Activated CD4-positive, alpha-beta memory T cell treated with anti-CD3 and anti-CD28 coated beads for 36 hours (primary cell): ENCODE measurements at places on chromosomes 2 and 18. TPM values are rescaled to one million over a fixed set of nuclear protein-coding genes. Genes with fewer than 3 reads are reported as not detected.

GRCh38 chr2:20525041-20526035 lies 78.5 kb downstream of the RHOB start:
- no peaks in the 10 kb centered on the region for H3K4me1 ChIP-seq
- DNase-seq, result peak; percentile 15
- no peak overlapping the region for H3K4me3 ChIP-seq

- no peak for DNase-seq
- H3K4me1 ChIP-seq, result no peaks in the 10 kb centered on the region
- H3K27ac ChIP-seq, result no peak overlapping the region
- H3K36me3 ChIP-seq, result no peaks in the 10 kb centered on the region
- no peak overlapping the region for H3K4me3 ChIP-seq
- H3K27me3 ChIP-seq, result peaks cover 11% of the 10 kb centered on the region
Observed at GRCh38 chr2:27290549-27290948, 8.3 kb downstream of the TRIM54 start.

DNA sequence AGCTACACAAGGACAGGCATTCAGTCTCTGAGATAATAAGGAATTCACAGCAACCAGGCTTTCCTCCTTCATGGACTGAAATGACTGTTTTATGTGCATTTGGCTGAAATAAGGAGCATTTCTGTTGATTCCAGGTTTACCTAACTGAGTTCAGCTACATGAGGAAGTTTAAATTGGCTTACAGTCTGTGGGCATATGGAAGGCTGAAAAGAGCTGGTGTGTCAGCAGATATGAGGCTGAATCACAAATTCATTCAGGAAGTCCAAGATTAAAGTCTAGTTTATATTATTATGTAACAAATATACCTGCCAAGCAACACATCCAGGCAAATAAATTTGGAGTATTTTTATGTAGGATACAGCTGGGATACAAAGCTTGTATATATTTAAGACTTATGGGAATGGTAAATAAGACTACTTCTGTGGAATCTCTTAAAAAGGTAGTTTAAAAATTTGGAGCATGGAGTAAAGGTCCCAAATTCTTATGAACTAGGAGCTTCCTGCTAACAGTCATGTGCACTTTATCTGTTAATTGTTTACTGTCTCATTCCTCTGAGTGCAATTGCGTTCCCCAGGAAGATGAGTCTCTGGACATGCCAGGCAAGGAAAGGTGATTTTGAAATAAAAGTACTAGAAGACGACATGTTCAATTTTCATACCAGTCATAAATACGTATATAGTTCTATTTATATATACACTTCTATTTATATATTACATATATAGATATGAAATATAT lies 53.0 kb downstream of the ZC3H8 start:
- H3K36me3 ChIP-seq, result peaks cover 35% of the 10 kb centered on the region
- no peak for DNase-seq
- H3K4me1 ChIP-seq, result peaks cover 9% of the 10 kb centered on the region
- H3K27me3 ChIP-seq, result no peaks in the 10 kb centered on the region

DNA sequence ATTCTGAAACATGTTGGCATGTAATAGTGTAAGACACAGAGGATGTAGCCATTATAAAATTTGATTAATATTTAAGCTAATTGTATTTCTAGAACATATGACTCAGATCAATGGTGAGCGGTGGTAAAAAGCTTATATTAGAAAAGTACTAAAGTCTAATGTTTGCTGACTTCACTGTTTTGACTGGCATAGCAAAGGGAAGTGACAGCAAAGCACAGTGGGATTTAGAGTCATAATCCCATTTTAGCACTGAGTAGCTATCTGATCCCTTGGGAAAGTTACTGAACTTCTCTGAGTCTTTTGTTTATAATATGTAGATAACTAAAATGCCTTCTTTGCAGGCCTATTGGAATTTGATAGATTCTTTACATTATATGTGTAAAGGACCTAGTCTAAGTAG lies 60.4 kb downstream of the KIAA1328 start:
- H3K4me3 ChIP-seq, result no peak overlapping the region
- no peaks in the 10 kb centered on the region for H3K27me3 ChIP-seq
- H3K4me1 ChIP-seq, result peaks cover 4% of the 10 kb centered on the region

- no peaks in the 10 kb centered on the region for H3K36me3 ChIP-seq
- DNase-seq, result no peak
- H3K4me3 ChIP-seq, result no peak overlapping the region
- H3K4me1 ChIP-seq, result no peaks in the 10 kb centered on the region
Observed at GRCh38 chr2:45040786-45041185, 31.5 kb upstream of the SIX2 start.

DNA sequence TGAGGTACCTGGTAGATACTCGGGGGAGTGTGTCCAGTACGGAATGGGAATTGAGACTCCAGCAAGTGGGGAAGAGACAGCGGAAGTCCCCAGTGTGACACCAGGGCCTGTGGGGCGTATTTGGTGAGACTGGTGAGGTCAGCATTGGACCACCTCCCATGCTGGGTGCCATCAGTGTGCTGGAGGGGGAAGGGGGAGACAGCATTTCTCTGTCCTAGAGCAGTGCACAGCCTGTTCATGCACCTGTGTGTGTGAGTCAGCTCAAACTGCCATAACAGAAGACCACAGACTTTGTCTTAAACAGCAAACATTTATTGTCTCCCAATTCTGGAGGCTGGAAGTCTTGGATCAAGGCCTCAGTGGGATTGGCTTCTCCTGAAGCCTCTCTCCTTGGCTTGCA lies 301.8 kb downstream of the GBX2 start:
- DNase-seq, result no peak
- no peak overlapping the region for H3K27ac ChIP-seq
- no peak overlapping the region for H3K4me3 ChIP-seq

GRCh38 chr2:205463466-205464025 lies 218.8 kb upstream of the NRP2 start:
- H3K4me1 ChIP-seq, result peaks cover 6% of the 10 kb centered on the region
- H3K27ac ChIP-seq, result no peak overlapping the region
- no peaks in the 10 kb centered on the region for H3K36me3 ChIP-seq

GRCh38 chr2:67986258-67986657 lies 76.5 kb downstream of the C1D start:
- H3K4me1 ChIP-seq, result no peaks in the 10 kb centered on the region
- no peak for DNase-seq
- H3K4me3 ChIP-seq, result no peak overlapping the region

DNA sequence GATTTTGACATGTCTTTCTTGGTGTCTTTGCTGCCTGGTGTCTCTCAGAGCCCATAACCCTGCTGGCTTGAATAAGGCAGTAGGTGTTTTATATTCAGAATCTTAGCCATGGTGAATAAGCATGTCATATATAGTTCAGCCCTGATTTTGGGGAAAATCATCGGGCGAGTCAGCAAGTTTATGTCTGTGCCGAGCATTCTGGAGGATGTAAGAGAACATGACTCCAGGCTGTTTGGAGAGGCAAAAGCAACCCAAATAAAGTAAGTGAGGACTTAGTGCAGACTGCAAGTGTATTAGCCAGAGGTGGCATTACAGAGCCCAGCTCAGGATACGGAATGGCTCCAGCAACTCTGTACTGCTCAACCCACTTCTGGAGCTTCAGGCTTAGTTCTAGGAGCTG lies 50.3 kb downstream of the TCF7L1 start:
- no peak overlapping the region for H3K4me3 ChIP-seq
- no peak for DNase-seq
- H3K4me1 ChIP-seq, result no peaks in the 10 kb centered on the region
- H3K27me3 ChIP-seq, result peaks cover 3% of the 10 kb centered on the region
- no peaks in the 10 kb centered on the region for H3K36me3 ChIP-seq

GRCh38 chr18:25810736-25811135 lies 279.7 kb downstream of the SS18 start:
- no peaks in the 10 kb centered on the region for H3K27me3 ChIP-seq
- no peak overlapping the region for H3K27ac ChIP-seq
- H3K36me3 ChIP-seq, result no peaks in the 10 kb centered on the region
- no peak for DNase-seq
- no peak overlapping the region for H3K4me3 ChIP-seq

- H3K4me1 ChIP-seq, result peaks cover 9% of the 10 kb centered on the region
- H3K36me3 ChIP-seq, result no peaks in the 10 kb centered on the region
- no peak within 1 kb of the TSS for H3K27ac ChIP-seq
- peak; percentile 79 for DNase-seq
- H3K4me3 ChIP-seq, result no peak within 1 kb of the TSS
Observed at GRCh38 chr2:29921560-29921915, at the start of gene ALK. ALK (minus strand) TSS chr2:29921586; CDS start chr2:29920659, 927 bp downstream.

GRCh38 chr2:158498043-158498748 lies 41.4 kb downstream of the PKP4 start:
- no peak overlapping the region for H3K27ac ChIP-seq
- DNase-seq, result no peak
- peaks cover 15% of the 10 kb centered on the region for H3K4me1 ChIP-seq
- H3K27me3 ChIP-seq, result no peaks in the 10 kb centered on the region
- no peak overlapping the region for H3K4me3 ChIP-seq
- H3K36me3 ChIP-seq, result peaks cover 3% of the 10 kb centered on the region

DNA sequence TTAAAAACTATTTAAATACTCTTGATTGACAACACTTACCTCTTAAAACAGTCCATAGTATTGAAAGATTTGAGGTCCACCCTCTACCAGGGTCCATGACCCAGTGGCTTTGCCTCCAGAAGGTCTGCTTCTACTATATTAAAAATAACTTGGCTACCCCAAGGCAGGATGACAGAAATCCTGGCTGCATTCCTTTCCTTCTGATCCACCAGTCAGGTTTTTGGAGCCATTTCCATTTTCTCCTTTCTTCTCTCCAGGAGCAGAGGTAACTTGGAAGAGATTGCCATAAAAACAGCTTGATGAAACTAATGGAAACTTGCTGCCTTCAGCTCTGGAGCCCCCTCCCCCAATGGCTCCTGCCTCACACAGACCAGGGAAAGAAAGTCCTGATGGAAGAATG lies 2.6 kb upstream of the FAM171B start:
- peaks cover 29% of the 10 kb centered on the region for H3K27me3 ChIP-seq
- H3K4me1 ChIP-seq, result peaks cover 7% of the 10 kb centered on the region
- H3K4me3 ChIP-seq, result no peak overlapping the region

GRCh38 chr18:36600548-36600947 lies 228.3 kb downstream of the TPGS2 start:
- H3K27me3 ChIP-seq, result no peaks in the 10 kb centered on the region
- no peak for DNase-seq
- H3K36me3 ChIP-seq, result no peaks in the 10 kb centered on the region
- no peak overlapping the region for H3K27ac ChIP-seq

GRCh38 chr2:70357684-70358071 lies 55.8 kb upstream of the FAM136A start:
- H3K27me3 ChIP-seq, result peaks cover 5% of the 10 kb centered on the region
- no peak for DNase-seq
- no peaks in the 10 kb centered on the region for H3K4me1 ChIP-seq
- no peaks in the 10 kb centered on the region for H3K36me3 ChIP-seq

DNA sequence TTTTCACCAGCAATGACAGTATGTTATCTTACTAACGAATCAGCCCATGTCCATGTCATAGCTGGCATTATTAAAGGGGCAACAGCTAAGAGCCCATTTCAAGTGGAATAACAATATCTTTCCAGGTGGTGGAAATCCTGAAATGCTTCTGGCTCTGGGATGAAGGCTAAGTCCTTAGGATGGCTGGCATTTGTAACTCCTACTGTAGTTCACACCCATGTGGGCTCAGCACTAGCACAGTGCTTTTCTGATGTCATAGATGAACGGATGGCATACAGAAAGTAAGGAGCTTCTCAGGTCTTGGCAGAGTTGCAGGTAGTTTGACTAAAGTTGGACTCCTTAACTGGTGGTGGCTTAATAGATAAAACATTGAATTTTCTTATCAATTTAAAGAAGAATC lies 10.0 kb downstream of the TMEM200C start:
- H3K4me1 ChIP-seq, result no peaks in the 10 kb centered on the region
- peaks cover 23% of the 10 kb centered on the region for H3K27me3 ChIP-seq
- DNase-seq, result no peak
- H3K4me3 ChIP-seq, result no peak overlapping the region
- H3K27ac ChIP-seq, result no peak overlapping the region
- no peaks in the 10 kb centered on the region for H3K36me3 ChIP-seq

DNA sequence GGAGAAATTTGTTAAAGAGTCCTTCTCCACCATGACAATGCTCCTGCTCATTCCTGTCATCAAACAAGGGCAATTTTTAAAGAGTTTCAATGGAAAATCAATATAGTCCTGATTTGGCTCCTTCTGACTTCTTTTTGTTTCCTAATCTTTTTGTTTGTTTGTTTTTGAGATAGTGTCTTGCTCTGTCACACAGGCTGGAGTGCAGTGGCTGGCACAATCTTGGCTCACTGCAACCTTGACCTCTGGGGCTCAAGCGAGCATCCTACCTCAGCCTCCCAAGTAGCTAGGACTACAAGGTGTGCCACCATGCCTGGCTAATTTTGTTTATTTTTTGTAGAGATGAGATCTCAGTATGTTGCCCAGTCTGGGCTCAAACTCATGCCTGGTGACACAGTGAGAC lies 58.3 kb downstream of the BMPR2 start:
- no peak for DNase-seq
- H3K27me3 ChIP-seq, result no peaks in the 10 kb centered on the region
- H3K36me3 ChIP-seq, result peaks cover 1% of the 10 kb centered on the region
- no peak overlapping the region for H3K27ac ChIP-seq

DNA sequence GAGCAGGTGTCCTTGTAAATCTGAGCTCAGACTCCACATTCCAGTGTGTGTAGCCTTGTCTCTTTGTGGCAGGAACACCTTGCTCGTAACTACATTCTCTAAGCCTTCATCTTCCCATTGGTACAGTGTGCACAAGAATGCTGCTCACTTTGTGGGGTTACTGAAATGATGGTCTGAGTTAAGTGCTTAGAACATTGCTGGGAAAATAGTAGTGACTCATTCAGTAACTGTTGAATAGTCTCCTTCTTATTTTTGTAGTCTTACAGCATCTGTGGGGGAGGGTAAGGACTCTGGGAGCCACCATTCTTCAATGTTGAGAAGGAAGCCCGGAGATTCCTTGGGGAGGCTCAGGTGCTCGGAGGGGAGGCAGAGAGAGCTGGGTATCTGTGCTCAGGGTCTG lies 236.0 kb upstream of the HDAC4 start:
- H3K4me3 ChIP-seq, result no peak overlapping the region
- no peaks in the 10 kb centered on the region for H3K36me3 ChIP-seq
- peaks cover 5% of the 10 kb centered on the region for H3K4me1 ChIP-seq
- no peak for DNase-seq

The KLHL29 gene
- 0.88 TPM for total RNA-seq

The CGREF1 gene
- 2.9 TPM for total RNA-seq

The PLGLB1 gene
- total RNA-seq, result 0.48 TPM

The DNAH6 gene
- 0.85 TPM for total RNA-seq

The KIAA2012 gene
- not detected for total RNA-seq

The CRYBA2 gene
- not detected for total RNA-seq

The HK2 gene
- total RNA-seq, result 53.5 TPM

The NDUFAF7 gene
- 23.0 TPM for total RNA-seq

The ZAP70 gene
- total RNA-seq, result 166 TPM

The IL1F10 gene
- not detected for total RNA-seq

The DSC2 gene
- not detected for total RNA-seq

The EVX2 gene
- total RNA-seq, result not detected

The AQP12B gene
- total RNA-seq, result not detected

The NMUR1 gene
- total RNA-seq, result 0.07 TPM

The OXER1 gene
- total RNA-seq, result not detected

The INPP5D gene
- total RNA-seq, result 54.9 TPM

The CYP1B1 gene
- total RNA-seq, result 3.3 TPM
